Thyroid gland (tissue), 4 donors: ENCODE measurements at places on chromosomes 2 and 18. TPM values are rescaled to one million over a fixed set of nuclear protein-coding genes. Genes with fewer than 3 reads are reported as not detected.

The ALK gene
- 0.40 TPM for total RNA-seq

The ITM2C gene
- 29.2 TPM for total RNA-seq

- peaks cover 26% of the 10 kb centered on the region for H3K4me1 ChIP-seq
- H3K27me3 ChIP-seq, result no peaks in the 10 kb centered on the region
- DNase-seq, result no peak
- no peak overlapping the region for H3K4me3 ChIP-seq
These were observed 12.1 kb upstream of the MAPRE2 start for GRCh38 chr18:35029103-35029502.

DNA sequence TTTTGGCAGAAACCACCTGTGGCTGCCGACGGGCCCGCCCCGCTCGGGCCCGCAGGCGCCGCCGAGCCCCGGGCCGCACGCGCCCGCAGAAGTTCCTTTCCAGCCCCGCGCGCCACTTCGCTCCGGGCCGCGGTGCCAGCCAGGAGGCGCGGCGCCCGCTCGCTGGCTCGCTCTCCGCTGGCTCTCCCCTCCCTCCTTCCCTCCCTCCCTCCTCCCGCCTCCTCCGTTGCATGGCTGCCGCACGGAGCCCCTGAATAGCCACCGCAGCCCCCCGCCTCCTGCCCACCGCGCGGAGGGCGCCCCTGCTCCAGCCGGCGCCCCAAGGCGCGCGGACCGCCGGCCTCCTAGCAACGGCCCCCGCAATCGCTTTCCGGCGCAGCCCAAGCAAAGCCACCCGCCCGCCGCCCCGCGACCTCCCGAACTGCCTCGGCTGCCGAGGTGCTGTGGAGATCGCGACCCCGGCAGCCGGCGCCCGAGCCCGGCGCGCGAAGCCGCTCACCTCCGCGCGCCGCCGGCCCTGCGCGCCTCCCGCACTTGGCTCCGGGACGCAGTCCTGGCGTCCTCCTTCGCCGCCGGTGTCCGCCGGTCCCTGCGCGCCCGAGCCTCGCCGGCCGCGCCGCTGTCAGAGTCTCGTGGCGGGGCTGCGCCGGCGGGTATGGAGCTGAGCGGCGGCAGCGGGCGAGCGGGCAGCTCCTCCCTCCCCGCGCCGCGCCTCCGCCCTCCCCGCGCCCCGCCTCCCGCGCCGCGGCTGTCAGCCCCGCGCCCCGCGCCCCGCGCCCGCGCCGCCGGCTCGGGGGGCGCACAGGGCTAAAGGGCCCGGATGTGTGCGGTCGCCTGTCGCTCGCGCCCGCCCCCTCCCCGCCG, at the start of gene ZBTB7C:
Gene ZBTB7C (minus strand): TSS at position 657 of the 864 bp plus-strand sequence.
- peak; percentile 72 for DNase-seq
- H3K27me3 ChIP-seq, result no peaks in the 10 kb centered on the region
- peak within 1 kb of the TSS; percentile 70 for H3K27ac ChIP-seq
- H3K36me3 ChIP-seq, result no peaks in the 10 kb centered on the region
- peak within 1 kb of the TSS; percentile 43 for H3K4me3 ChIP-seq
- H3K4me1 ChIP-seq, result peaks cover 25% of the 10 kb centered on the region

DNA sequence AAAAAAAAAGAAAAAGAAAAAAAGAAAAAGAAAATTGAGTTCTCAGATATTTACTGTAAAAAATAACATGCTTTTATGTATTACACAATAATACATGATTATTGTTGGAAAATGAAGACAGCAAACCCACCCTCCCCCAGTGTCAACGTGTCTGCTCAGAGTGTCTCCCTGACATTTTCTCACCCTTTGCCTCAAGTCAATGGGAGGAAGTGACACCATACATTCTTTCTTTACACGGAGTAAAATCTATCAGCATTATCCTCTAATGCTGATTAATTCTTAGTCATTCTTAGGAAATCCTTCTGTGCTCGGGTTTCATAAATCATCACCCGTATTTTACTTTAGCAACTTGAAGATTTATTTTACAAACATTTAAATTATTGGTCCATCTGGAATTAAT, 32.0 kb downstream of the CTAGE1 start:
- no peak overlapping the region for H3K4me3 ChIP-seq
- H3K4me1 ChIP-seq, result no peaks in the 10 kb centered on the region
- H3K36me3 ChIP-seq, result no peaks in the 10 kb centered on the region
- no peak for DNase-seq
- H3K27ac ChIP-seq, result no peak overlapping the region
